ENCODE measurements at places on chromosomes 4 and X.

GRCh38 chrX:9677098-9677739, 88.4 kb downstream of the GPR143 start:
- no peak for DNase-seq

- peak; percentile 50 for DNase-seq
Observed at GRCh38 chrX:119399772-119400101, 601 bp downstream of the SLC25A43 start.

DNA sequence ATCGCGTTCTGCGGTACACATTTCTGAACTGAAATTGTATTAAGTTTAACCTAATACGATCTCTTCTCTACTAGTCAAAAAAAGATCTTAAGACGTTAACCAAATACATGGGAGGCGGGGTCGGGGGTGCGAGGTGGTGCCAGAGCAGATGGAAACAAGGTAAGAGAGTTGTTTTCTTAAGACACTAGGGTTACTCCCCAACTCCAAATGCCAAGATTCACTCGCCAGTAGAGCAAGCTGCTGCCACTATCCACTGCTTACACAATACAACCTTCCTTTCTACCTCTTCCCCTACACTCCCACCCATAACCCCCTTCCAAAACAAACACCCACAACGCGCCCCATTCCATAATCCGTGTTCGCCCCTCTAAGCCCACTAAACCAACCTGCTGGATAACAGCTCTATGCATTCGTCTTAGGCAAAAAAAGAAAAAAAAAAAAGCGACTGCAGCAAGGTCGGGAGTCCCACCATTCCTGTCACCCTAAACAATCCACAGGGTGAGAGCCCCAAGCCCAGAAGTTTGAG, 1.3 kb downstream of the LCORL start:
- DNase-seq, result no peak

GRCh38 chrX:42934020-42934726, 156.2 kb upstream of the PPP1R2C start:
- peak; percentile 1 for DNase-seq

GRCh38 chrX:104310090-104310489, 55.4 kb upstream of the ESX1 start:
- peak; percentile 35 for DNase-seq

GRCh38 chr4:101307899-101308298, 39.4 kb downstream of the PPP3CA start:
- DNase-seq, result peak; percentile 16

GRCh38 chrX:56744996-56745395, 16.0 kb downstream of the NBDY start:
- peak; percentile 78 for DNase-seq

DNA sequence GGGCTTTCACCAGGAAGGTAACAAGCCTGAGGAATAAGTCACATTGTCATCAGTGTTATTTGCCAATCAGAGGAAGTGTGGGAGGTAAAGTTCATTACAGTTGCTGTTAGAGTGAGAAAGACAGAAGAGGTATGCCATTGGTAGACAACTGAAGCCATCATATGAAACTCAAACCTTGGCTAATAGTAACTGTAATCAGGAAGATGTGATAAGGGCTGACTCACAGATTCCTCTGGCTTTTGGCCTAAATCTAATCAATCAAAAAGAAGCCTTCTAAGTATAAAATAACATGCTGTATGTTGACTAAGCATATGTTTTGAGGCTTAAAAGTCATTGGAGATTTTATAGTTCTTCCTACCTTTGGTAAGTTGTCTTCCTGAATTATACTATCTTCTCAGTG, 242.8 kb downstream of the PCDH7 start:
- DNase-seq, result peak; percentile 40

DNA sequence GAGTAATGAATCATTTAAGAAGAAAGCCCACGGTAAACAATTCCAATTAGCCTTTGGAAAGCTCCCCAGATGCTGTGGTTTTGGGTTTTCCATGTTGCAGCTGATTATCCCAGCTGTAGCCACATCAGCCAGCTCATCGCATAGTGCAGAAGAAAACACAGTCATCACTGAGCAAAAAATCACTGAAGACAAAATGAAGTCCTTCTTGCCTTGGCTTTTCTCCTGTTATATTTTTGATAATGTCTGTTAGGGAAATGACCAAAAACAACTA, 193.0 kb upstream of the C1QTNF7 start:
- DNase-seq, result peak; percentile 88

DNA sequence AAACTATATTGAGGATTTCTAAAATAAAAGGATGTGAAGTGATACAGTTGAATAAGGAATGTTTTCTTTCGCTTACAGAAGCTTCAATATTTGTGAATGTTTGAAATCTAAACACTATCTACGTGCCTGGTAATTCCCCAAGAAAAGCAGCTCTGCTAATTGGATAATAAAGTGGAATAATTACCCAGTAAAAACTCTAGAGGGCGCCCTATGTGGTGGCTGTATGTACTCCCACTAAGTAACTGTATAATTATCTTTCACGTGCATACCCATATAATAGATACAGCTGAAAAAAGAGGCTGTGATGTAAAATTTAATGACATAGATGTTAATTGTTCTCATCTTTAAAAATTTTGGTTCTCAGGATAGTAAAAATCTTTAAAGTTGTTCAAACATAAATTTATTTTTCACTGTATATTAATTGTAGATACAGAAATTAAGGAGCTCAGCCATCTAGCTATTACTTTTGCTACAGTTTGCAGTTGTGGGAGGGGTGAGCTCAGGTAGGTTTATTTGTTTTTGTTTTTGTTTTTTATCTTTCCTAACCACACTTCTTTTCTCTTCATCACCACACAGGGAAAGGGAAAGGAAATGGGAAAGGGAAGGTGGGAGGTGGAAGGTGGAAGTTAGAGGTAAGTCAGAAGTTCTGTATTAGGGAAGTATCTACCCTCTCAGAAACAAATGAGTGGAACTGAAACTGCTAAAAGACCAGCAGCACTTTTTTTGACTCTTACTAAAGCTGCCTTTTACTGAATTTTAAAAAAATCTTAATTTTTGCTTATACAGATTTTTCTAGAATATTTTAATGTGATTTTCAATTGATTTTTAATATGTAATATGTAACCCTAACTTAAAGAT, 151.7 kb upstream of the RPS6KA6 start:
- peak; percentile 13 for DNase-seq

DNA sequence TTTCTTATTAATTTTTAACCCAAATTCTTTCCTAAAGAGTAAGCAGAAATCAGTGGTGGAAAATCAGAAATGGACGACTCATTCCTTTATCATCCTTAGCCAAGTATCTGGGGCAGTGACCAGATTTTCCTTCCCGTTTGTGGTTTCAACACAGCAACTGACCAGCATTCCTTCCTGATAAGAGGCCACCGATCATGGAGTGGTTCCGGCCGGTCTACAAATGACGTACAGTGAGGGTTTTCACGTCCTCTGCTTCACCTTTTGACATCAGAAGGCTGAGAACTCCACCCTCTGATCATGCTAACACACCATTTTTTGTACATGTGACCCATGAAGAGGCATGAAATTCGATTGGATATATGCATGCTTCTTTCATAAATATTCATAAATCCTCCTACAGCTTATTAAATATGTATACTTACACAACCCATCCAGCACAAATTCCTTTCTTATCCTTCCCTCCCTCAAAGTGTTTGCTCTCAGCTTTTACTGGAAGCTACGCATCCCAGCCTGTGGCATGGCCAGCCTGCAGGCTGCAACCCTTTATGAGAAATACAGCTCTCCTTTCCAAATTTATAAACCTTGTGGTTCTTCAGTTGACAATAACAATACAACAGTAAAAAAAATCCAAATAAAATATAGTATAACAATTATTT, 173.0 kb upstream of the CASK start:
- peak; percentile 86 for DNase-seq

DNA sequence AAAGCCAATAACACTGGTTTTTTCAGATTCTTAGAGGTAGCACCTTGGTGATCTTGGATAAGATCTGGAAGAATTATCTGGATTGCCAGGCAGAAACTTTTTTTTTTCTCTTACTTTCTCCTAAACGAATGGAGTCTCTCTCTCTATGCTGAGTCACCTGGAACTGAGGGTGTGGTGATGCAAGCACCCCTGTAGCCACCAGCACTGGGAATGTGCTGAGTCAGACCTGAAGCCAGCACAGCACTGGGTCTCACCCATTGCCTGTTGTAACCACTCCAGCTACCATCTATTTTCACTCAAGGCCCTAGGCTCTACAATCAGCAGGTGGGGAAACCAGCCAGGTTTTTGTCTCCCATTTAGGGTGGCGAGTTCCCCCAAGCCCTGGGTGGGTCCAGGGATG, 923.8 kb downstream of the RAPGEF2 start:
- DNase-seq, result peak; percentile 25

GRCh38 chr4:119025420-119025819, 110.2 kb upstream of the MYOZ2 start:
- DNase-seq, result peak; percentile 72

DNA sequence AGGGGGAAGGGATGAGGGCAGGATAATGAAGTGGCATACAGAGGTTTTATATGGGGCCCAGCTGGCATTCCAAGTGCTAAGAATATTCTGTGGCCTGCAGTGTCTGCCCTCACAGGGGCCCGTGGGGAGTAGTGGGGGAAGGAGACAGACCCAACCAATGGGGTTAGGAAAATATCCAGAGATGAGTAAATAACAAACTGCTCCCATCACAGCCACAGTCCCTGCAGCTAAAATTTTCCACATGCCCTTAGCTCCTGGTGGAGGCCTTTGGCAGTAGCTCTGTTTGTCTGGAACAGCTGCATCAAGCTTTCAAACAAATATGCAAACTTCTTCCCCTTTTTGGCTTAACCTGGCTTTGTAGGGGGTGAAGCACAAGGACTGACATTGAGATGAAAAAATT, 3.1 kb downstream of the SRPX2 start:
- peak; percentile 58 for DNase-seq

GRCh38 chr4:112055100-112055499, 90.2 kb upstream of the FAM241A start:
- DNase-seq, result no peak

- no peak for DNase-seq
Observed at GRCh38 chrX:9737363-9737762, 28.3 kb downstream of the GPR143 start.

DNA sequence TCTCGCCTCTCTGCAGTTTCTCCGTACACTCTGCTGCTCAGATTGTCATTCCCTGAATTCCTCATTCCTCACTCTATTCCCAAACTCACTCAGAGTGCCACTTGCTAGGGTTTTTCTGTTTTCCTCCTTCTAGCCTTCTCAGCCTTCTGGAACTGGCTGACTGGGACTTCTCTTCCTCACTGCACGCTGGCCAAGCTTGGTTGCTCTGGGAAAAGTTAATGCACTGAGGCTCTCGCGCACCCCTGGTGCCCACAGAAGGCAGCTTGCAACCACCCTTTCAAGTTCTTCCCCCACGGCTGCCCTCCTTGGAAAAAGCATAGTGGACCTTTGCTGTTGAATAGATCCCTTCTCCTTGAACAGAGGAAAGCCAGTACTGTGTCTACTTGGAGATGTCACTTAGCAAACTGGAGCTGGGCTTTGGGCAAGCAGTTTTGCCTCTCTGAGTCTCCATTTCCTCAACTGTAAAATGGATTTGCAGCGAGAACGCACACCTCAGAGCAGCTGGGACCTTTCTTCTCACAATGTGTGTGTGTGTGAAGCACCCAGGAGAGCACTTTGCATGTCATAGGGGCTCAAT, 6.0 kb upstream of the CCKAR start:
- DNase-seq, result no peak

- no peak for DNase-seq
Observed at GRCh38 chr4:99564921-99565320, 1.1 kb upstream of the TRMT10A start.

- DNase-seq, result no peak
Observed at GRCh38 chr4:6011686-6012085, 6.5 kb downstream of the C4orf50 start.

DNA sequence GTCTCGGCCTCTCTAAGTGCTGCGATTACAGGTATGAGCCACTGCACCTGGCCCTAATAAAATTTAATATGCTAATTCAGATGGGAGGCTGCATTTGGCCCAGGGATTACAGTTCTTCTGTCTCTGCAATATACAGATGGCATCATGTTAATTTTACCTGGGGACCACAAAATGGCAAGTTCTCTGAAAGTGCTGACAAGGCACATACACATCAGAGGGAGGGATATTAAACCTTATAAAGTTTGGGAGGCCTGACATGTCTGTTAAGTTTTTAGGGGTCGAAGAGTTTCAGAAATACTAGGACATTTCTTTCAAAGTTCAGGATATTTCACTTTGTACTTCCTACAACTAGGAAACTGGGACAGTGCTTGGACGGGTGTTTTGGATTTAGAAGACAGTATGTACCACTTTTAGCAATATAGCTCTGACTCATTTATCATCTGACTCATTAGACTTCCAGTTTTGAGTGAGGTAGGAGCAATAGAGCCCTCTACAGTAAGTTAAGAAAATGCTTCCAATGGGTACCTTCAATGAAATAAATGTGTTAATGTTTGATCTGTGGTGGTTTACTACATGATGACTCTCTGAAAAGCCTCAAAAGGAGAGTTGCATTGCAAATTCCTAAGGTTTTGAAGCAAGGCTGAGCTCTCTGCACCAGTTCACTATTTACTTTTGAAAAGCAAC, 981.0 kb upstream of the HS3ST1 start:
- DNase-seq, result peak; percentile 0

- peak; percentile 5 for DNase-seq
Observed at GRCh38 chrX:71953391-71953790, 42.7 kb downstream of the NHSL2 start.

- no peak for DNase-seq
Observed at GRCh38 chrX:40960041-40960440, 125.2 kb upstream of the USP9X start.

DNA sequence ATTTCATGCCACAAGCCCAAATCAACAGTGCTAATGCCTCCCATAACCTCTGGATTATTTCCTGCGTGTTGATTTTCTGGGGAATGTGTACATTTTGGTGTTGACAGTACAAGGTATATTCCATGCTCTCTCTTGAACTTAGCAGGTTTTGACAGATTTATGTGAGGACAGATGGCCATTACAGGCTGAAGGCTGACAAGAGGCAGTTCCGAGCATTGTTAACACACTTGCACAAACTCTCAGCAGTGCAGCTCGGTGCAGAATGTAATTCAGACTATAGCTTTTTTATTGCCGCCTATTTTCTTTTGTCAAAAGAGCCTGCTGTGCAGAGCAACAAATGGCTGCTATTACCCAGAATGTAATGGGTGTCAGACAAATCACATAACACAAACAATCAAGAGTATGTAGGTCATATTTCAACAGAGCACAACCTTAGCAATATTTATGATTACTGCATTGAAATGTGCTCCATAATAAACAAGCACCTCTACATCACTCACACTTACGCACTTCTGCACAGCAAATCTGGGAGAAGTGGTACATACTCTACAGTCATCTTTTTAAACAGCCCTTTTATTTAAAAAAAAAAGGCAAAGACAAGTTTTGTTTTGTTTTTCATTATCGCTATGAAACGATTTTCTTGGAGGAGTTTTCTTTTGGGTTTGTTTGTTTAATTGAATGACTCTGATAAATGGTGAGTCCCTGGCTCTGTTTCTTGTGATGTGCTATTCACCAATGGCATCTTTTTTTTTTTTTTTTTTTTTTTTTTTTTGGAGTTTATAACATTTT, 71.6 kb downstream of the PPARGC1A start:
- DNase-seq, result no peak

GRCh38 chrX:30313322-30313721, 4.1 kb upstream of the NR0B1 start:
- no peak for DNase-seq
